Stimulated activated naive CD8-positive, alpha-beta T cell treated with anti-CD3 and anti-CD28 coated beads, Interleukin-15, Interleukin-2, amounts not matched to agents 100 U/mL and 50 U/mL, for 24 hours (primary cell): ENCODE measurements at places on chromosomes 2 and 18.

GRCh38 chr2:142914507-142915313 is 37.2 kb downstream of the KYNU start:
- no peak for DNase-seq

- no peak for DNase-seq
Observed at GRCh38 chr2:241728000-241728399, 6.4 kb upstream of the D2HGDH start.

GRCh38 chr2:153858250-153858649 is 13.5 kb upstream of the GALNT13 start:
- no peak for DNase-seq

DNA sequence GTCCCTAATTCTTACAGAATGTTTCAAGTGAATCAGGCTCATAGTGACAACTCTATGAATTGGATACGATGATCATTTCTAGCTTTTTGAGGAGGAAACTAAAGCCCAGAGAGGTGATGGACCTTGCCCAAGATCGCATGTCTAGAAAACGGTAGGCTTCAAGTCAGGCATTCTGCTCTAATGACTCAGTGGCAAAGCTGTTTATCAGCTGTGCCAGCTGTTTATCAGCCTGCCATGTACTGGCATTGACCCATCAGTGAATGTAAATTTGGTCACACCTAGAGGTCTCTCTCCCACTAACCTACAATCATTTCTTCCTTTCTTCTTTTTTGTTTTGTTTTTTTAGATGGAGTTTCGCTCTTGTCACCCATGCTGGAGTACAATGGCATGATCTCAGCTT is 6.1 kb upstream of the DAW1 start:
- DNase-seq = no peak

- DNase-seq = no peak
Observed at GRCh38 chr2:10215393-10215935, 87.2 kb upstream of the HPCAL1 start.

DNA sequence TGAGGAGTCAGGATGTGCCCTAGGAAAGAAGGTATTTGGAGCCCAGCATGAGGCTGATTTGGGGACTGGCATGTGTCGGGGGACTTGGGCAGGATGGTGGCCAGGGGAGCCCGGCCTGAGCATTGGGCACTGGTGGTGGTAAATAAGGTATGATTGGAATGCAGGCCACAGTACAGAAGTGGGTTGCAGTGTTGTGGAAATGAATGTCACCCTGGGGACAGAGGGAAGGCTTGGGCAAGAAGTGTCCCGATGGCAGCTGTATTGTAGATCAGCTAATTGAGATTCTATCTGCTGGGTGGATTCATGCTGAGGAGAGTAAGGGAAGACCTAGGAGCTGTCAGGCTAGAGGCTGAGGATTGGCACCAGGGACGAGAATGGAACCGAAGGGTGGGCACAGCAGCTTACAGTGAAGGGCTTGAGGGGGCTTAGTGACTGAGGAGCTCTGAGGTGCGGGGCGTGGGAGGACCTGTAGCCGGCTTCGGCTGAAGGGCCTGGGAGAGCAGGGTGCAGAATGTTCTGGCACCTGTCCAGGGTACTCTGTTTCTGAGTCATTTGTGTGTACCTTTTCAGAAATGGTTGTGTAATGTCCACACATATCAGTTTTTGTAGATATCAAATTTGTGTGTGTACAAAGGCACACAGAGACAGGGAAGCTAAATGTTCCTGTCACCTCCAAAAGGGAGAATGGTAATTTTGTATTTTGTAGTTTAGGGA is 170.2 kb downstream of the PRKCE start:
- DNase-seq = no peak

- DNase-seq = no peak
Observed at GRCh38 chr2:147026664-147027295, 818.0 kb upstream of the ACVR2A start.

GRCh38 chr2:123953846-123954245 is 71.2 kb upstream of the CNTNAP5 start:
- DNase-seq = no peak

GRCh38 chr2:120203251-120204021 is 19.8 kb downstream of the TMEM185B start:
- no peak for DNase-seq

GRCh38 chr18:5294113-5294456 is 1.4 kb downstream of the ZBTB14 start:
- no peak for DNase-seq

DNA sequence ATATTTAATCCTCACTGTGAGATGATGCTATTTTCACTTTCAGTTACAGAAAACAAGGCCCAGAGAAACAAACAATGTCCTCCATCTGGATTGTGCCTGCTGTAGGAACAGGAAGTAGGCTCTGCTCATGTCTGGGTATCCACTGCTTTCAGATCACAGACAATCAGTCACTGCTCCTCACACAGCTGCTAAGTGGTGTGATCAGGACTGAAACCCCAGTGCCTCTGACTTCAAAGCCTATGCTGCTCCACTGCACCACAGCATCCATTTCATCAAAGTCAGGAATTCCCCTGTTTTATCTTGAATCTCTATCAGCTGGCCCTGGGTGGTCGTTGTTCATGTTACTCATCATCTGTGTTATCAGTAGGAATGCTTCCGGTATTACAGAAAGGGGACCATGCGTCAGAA is 303.8 kb upstream of the TRIB2 start:
- peak; percentile 35 for DNase-seq

- peak; percentile 74 for DNase-seq
Observed at GRCh38 chr18:74081966-74082741, 65.5 kb downstream of the FBXO15 start.

DNA sequence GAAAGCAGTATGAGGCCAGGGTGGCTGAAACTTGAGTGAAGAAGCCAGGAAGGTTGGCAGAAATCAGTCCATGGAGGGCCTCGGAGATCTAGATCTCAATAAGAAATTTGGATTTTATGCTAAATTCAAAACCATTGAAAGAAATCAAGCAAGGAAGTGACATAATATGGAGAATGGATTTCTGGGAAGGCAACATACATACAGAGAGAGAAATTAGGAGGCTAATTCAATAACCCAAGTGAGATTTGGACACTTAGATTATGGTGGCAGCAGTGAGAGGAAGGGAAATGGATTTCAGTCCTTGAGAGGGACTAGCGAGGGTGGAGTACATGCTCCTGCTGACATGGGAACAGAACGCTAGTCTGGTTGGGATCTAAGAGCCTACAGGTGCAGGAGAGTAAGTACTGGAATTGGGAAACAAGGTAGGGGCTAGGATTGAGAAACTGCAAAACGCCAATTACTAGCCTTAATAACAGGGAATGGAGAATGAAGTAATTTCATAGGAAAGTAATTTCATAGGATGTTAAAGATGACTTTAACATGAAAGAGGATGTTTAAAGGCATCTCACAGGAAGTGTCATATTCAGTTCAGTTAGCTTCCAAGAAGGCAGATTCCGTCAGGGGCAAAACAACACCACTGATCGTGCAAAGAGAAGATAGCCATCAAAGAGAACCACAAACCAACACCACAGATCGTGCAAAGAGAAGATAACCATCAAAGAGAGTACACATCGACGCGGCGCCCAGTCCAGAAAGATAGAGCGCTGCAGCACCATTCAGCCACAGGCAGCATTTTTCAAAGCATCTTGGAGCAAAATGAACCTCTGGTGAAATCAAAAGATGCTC is 27.2 kb downstream of the CDKL4 start:
- peak; percentile 62 for DNase-seq

- no peak for DNase-seq
Observed at GRCh38 chr2:111238296-111238695, 117.6 kb downstream of the BCL2L11 start.

DNA sequence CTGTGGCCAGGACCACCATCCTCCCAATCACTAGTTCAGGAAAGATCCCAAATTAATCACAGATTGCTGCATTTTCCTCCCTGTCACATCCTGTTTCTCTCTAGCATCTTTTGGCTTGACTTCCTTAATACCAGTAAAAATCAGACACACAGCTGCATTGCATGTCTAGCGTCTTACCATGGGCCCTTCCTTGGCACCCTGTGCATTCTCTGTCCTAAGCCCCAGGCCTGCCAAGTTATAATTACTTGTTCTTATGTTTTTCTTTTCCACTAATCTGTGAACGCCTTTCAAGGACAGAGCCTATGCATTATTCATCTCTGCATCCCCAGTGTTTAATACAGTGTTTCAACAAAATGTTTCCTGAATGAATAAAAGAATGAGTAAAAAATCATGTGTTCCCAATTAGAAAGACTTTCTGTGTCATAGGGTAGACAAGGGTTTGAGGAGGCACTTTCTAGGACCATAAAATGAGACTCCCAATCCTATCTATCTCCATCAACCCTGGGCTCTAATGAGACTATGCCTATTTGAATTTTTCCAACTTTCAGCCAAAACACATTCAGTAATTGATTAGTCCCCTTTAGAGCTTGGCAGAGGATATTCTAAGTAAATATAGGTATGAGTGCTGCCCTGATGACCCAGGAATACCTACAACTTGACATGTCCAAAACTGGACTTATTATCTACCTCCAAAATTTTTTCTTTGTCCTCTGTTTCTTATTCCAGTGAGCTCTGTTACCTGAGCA is 10.3 kb upstream of the NT5C1B start:
- DNase-seq = no peak

DNA sequence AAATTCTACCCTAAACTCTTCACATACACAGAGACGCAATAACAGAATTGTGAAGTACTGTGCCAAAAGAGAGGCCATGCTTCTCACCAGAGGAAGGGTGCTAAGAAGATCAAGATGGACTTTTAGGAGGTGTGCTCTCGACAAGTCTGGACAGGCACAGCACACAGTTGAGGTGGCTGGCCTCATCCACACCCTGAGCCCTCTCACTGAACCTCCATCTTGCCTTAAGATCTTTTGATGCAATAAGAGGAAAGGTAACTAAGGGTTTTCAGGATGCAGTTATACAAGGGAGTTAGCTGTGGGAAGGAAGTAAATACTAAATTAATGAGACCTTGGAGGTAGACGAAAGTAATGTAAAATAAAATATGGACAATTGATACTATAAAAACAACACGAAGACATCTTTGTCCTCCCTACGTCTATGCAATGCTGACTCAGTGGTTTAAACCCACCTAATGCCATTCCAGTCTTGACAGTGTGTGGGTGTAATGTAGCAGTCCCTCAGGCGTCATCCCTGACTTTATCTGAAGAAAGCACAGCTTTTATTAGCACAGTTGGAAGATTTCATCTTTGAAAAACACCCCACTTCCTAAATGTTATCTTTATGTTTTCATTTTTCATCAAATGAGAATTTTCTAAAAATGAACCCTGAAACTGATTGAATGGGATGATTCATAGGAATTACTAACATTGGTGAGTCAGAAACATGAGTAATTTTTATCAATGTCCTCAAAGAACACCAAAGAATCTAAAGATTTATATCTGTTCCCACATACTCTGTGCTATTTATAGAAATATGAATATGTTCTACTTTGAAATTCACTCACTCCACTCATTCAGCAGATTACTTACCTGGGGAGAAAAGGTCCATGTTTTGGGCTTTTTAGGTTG is 34.0 kb upstream of the MALL start:
- no peak for DNase-seq

DNA sequence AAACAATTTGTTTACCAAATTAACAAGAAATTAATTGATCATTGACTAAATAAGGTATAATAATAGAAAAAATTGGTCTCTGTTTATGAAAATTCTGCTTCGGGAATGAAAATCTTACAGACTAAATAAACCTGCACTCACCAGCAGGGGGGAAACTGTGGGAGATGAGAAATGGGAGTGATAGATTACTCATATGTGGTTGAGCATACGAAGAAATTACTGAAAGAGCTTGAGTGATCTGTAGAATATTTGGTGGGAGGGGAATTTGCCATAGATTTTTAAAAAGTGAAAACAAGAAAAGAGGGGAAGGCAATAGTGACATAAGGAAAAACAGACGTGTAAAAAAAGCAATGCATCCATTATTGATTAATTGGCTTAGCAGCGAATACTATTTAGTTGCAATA is 2.2 kb downstream of the HMSD start:
- peak; percentile 30 for DNase-seq

- no peak for DNase-seq
Observed at GRCh38 chr2:32671885-32672533, 44.2 kb downstream of the TTC27 start.

- no peak for DNase-seq
Observed at GRCh38 chr2:40274270-40274669, 177.6 kb downstream of the SLC8A1 start.

DNA sequence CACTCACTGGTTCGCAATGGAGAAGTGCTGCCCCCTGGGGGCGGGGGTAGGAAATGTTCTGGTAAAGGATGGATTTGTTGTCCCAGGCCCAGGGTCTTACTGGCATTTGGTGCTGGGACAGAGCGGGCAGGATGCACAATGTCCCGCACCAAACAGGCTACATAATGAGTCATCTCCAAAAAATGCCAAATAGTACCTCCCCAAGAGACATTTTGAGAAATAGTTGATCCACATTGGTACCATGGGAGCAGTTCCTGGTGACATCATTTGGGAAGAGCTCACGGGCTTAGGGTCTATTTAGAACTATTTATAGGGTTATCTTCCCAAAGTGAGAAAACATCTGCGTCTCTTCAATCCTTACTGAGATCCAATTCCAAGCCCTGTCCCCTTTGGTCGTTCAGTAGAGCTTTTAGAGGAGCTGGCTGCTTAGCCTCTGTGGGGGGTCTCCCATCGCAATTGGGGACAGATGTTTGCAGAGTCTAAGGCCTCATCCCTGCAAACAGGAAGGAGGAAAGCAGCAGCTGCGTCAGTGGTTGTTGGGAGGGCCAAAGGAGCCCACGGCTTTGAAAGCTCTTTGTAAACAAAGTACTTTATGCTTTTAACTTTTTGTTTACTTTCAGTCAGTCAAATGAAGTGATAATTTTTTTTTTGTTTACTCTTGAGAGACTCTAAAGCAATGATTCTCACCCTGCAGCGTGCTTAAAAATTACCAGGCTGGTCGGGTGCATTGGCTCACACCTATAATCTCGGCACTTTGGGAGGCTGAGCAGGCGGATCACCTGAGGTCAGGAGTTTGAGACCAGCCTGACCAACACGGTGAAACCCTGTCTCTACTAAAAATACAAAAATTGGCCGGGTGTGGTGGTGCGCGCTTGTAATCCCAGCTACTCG is 49.3 kb downstream of the GREB1 start:
- peak; percentile 73 for DNase-seq

- DNase-seq = peak; percentile 17
Observed at GRCh38 chr2:69773206-69773605, 31.3 kb downstream of the ANXA4 start.

GRCh38 chr2:88857274-88857741 is 165.8 kb downstream of the RPIA start:
- DNase-seq = no peak

GRCh38 chr18:48975817-48976649 is 25.3 kb upstream of the SMAD7 start:
- peak; percentile 68 for DNase-seq

DNA sequence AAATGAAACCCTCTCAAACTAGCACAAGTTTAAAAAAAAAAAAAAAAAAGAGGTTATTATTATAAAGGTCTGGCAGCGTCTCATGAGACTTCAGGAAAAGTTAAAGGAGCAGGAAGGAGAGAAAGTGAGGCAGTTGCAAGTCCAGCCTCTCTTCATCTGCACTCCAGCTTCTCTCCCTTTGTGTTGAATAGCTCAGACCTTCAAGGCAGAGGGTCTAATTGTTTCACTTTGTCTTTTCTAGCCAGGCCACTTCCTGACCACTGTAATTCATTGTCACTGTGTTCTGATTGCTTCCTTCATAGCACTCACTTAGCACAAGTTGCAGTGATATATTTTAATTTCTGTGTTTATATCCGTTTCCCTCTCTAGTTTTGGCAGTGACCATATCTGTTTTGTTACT is 99.9 kb downstream of the SPATS2L start:
- DNase-seq = no peak

- DNase-seq = no peak
Observed at GRCh38 chr2:238940806-238941205, 92.9 kb downstream of the TWIST2 start.
